Thoracic aorta (tissue), 2 donors: ENCODE measurements at places on chromosomes 4 and X. TPM values are rescaled to one million over a fixed set of nuclear protein-coding genes. Genes with fewer than 3 reads are reported as not detected.
A peak's percentile ranks its signal among the peaks of the same experiment; 100 is the strongest.

The NOX1 gene
- not detected for total RNA-seq

The MTNR1A gene
- not detected for total RNA-seq

The STARD8 gene
- total RNA-seq = 15.8 TPM

The CCDC110 gene
- total RNA-seq = 6.2 TPM

DNA sequence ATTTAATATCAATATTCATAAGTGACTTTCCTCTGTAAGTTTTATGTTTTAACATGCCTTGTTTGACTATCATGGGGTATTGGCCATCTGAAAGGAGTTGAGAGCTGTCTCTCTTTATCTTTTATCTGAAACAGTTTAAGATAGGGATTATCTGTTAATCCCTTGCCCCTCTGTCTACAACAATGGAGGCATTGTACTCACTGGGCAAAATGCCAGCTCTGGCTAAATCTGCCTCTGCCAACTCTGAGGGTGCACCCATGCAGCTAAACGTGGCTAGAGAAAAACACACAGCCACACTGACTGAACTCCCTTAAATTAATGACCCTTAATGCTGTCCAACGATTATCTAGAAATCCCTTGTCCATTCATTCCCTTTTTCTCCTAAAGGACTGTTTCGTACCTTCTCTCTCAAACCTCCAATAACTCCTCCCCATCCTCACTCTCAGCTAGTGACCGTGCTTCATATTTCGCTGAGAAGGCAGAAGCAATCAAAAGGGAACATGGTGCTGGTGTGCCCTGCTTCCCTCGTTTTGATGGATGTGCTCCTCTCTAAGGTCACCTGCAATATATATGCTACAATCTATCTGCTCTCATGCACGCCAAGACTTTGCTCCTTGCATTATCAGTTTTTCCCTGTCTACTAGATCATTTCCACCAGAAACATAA, 10.3 kb downstream of the PHKA2 start:
- no peak overlapping the region for H3K4me3 ChIP-seq
- H3K4me1 ChIP-seq = no peaks in the 10 kb centered on the region
- no peak for DNase-seq
- no peak overlapping the region for H3K27ac ChIP-seq
- H3K36me3 ChIP-seq = no peaks in the 10 kb centered on the region

GRCh38 chr4:15457406-15458201, 12.1 kb upstream of the CC2D2A start:
- H3K27ac ChIP-seq = peak overlapping the region; percentile 52
- no peak for DNase-seq
- H3K4me3 ChIP-seq = peak overlapping the region; percentile 12
- no peaks in the 10 kb centered on the region for H3K36me3 ChIP-seq
- H3K4me1 ChIP-seq = peaks cover 68% of the 10 kb centered on the region
- H3K27me3 ChIP-seq = no peaks in the 10 kb centered on the region

GRCh38 chr4:155639704-155640523, 26.7 kb upstream of the GUCY1A1 start:
- DNase-seq = no peak
- peaks cover 20% of the 10 kb centered on the region for H3K4me1 ChIP-seq
- no peak overlapping the region for H3K27ac ChIP-seq
- no peaks in the 10 kb centered on the region for H3K36me3 ChIP-seq
- H3K27me3 ChIP-seq = no peaks in the 10 kb centered on the region
- H3K4me3 ChIP-seq = peak overlapping the region; percentile 2

GRCh38 chr4:54063737-54064316, 578 bp downstream of the CHIC2 start:
- no peak for DNase-seq
- peaks cover 62% of the 10 kb centered on the region for H3K4me1 ChIP-seq

DNA sequence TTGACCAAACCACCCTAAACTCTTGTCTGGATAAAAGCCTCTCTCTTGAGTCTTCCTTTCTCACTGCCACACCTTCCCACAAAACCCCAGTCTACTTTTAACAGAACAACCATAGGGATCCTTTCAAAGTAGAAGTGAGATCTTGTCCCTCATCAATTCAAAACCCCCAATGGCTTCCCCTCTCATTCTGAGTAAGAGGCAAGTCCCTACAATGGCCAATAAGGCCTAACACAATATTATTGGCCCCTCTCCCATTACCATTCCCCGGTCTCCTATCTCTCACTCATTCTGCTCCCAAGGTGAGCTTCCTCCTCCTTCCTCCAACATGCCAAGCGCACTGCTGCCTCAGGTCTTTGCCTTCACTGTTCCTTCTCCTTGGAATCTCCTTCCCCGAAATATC, 57.1 kb downstream of the REELD1 start:
- no peak overlapping the region for H3K4me3 ChIP-seq
- no peak overlapping the region for H3K27ac ChIP-seq
- no peaks in the 10 kb centered on the region for H3K27me3 ChIP-seq
- DNase-seq = no peak

DNA sequence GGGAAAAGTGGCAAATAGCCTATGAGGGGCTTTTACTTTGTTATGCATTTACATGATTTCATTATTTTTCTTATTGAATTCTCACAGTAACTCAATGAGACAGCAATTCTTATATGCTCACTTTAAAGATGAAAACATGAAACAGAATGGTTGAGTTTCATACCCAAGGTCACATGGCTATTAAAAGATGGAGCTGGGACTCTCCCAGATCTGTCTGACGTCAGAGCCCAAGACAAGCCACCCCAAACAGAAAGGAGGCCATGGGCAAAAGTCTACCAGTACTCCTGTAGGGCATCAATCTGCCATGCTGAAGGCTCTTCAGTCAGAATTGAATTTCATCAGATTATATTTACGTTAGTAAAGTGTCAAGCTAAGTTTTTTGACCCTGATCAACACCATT, 13.2 kb downstream of the HSD17B11 start:
- H3K4me3 ChIP-seq = no peak overlapping the region
- H3K36me3 ChIP-seq = peaks cover 11% of the 10 kb centered on the region
- no peak overlapping the region for H3K27ac ChIP-seq

DNA sequence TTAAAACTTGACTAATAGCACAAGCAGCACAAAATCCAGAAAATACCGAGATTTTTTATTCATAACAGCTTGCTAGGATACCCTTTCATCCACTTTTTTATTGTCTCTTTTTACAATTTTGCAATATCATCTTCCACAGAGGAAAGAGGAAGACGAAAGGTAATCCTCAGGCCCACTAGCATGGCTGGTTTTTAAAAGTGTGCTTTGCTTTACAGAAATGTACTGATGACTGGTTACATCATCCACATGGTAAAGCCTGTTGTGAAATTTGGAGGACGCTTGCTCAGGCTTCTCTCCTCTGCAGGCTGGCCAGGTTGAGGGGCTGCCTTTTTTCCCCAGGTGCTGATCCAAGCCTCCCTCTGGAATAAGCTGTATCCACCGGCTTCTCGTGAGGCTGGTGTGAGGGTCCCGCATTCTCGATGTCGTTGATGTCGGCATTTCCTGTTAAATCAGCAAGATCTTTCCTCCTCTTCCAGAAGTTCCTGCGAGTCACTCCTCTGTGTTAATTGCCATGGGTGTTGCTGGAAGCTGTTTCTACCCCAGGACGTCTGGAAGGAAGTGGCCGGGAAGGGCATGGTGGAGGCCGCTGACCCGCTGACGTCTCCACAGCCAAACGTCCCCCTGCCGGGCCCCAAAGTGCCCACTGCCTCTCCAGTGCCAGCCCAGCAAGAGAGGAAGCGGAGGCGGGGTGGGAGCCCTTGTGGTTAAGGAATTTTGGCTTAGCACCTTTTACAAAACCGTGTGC, 5.8 kb upstream of the DGKQ start:
- no peaks in the 10 kb centered on the region for H3K27me3 ChIP-seq
- no peaks in the 10 kb centered on the region for H3K4me1 ChIP-seq
- H3K36me3 ChIP-seq = no peaks in the 10 kb centered on the region

DNA sequence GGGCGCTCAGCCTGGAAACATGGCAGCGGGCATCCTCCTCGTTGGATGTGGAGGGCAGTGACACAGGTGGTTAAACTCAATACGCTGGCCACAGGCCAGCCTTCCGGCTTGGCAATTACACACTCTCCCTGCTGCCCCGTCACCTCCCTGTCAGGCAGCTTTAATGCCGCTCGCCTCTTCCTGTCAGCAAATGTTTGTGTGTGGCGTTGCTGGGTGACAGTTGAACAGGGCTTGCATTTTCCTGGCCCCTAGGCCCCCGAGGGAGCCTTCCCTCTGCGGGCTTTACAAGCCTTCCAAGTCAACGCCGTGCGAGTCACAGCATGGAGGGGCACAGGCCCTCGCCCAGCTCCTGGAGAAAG, 620.0 kb downstream of the BCOR start:
- H3K27ac ChIP-seq = no peak overlapping the region
- no peaks in the 10 kb centered on the region for H3K27me3 ChIP-seq
- DNase-seq = no peak
- no peak overlapping the region for H3K4me3 ChIP-seq
- no peaks in the 10 kb centered on the region for H3K4me1 ChIP-seq
